ENCODE measurements at places on chromosomes 11 and 22. TPM values are rescaled to one million over a fixed set of nuclear protein-coding genes. Genes with fewer than 3 reads are reported as not detected.

YPEL1 gene
- 12.0 TPM for total RNA-seq

DNA sequence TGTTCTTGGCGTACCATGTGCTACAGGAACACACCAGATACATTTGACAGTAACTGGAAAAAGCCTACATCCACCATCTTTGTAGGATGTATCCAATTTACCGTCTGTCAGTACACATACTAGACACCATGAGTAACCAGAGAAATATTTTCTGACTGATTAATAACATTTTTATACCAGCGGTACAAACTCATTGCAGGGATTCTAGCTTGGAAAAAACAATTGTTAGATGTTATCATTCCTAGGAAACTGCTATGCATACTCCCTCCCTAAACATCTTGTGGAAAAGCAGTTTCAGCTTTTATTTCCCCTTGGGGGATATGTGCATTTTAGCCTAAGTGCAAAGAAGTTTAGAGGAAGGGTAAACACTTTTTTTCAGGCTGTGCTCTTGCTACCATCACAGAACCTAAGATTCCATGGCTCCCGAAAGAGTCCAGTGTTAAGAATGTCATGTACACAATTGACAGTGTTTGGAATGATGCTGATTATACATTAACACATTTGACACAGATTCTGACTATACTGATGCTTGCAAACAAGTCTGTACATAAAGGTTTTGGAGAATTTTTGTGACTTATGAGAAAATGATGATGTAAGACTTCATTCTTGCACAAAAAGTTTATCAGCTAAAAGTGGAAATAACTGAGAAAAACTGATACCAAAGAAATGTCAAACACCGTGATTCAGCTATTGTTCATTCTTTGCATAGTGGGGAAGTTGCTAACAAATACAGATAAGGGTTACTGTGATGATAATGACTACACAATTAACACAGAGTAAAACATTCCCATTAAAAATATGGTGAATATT, 23.7 kb downstream of the NCF4 start:
- no peak for DNase-seq

DNA sequence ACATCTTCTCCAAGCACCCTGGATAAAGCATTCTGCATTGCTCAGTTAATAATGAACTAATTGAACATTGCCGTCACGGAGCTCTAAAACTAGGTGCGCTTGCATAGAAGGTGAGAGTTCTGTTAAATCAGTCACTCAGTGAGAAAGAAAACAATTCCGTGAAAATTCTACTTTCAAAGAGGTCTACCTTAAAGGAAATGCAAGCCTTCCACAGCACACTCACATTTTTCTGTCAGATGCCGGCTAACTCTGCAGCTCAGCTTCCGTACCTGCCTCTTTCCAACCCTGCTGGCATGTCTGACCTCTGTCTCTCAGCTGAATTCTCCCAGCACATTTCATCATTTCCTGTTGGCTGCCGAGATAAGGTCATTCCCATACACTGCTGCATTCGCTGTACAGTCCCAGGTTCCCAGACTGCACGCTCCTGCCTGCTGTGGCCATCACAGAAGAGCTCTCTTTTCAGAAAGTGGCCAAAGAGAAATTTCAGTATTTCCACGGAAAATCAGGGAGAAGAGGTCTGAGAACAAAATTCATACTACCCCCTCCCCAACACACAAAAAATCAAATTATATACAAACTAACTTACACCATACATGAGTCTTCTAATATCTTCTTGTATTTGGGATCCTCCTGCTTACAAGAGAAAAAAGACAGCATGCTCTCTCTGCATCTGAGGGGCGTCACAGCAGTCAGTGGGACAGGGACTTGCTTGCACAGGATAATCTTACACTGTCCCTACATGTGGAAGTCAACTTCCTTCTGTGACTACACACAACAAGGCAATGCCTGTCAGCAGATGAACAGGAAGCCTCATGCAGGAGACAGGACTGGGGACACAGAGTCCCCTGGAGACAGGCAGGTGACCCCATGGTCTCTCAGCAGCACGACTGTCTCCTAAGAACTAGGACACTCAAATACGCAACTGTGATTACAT, 55.1 kb downstream of the PACSIN2 start:
- no peak for DNase-seq

GRCh38 chr11:131121426-131122333, 205.4 kb upstream of the SNX19 start:
- DNase-seq: no peak

GRCh38 chr22:43811777-43812148, 342 bp downstream of the EFCAB6 start:
- DNase-seq: peak; percentile 86

DNA sequence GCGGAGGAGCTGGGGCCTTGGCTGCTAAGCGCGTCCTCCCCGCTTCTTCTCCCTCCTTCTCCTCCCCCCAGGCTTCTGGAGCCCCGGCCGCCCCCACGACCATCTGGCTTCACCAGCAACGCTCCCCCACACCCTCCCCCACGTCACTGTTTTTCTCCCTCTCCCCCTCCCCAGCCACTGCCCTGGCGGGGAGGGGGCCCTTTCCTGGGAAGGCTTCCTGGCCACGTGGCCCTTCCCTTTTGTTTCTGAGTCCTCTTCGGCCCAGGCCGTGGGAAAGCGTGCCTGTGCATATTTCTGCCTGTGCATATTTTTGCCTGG, 27.7 kb downstream of the RTN4R start:
- no peak for DNase-seq

DNA sequence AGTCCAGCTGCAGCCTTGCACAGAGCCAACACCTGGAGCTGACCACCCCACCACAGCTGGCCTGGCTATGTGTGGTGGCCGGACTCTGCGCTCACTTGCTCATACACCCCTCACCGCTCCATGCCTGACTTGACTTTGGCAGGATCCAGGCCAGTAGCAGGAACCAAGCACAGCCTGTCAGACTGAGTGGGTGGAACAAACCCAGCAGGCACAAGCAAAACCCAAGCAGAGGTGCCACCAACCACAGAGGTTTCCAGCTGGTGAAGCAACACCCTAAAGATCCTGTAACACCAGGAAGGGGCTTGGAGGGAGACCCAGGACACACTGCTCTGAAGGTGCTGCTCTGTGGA, 44.9 kb upstream of the WNT11 start:
- no peak for DNase-seq
